GM12864 (cell line): ENCODE measurements at places on chromosomes 12 and 14.
A peak's percentile ranks its signal among the peaks of the same experiment; 100 is the strongest.

GRCh38 chr12:65787056-65787865, 37.0 kb upstream of the HMGA2 start:
- DNase-seq, result no peak

- no peak for DNase-seq
Measured at GRCh38 chr12:4589941-4590340, 27.9 kb downstream of the DYRK4 start.

DNA sequence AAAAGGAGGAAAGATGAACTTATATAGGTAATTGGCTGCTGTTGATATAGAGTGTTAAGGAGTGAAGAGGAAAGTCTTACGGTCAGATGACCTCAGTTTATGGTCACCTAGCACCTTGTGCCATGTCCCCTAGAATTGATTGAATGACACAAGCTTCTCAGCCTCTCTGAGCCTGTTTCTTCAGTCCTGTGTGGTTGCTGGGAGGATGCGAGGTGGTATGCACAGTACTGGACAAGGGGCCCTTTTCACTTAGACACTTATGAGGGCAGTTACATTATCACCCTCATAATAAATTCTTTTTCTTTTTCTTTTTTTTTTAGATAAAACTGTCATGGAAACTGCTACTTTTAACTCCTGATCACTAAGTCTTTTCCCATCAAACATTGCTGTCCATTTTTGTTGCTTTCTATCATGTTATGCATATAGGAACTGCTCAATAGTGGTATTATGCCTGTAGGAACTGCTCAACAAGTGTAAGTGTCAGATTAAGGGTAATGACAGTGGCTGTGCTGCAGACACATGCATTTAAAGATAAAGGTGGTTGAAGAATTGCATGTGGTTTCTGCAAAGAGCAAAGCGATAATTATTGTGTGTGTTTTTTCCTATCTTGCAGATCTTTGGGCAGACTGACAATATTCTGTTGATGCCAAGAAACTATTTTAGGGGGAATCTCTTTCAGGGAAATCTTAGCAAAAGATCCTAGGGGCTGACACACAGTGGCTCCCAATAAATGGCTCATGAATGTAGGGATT, 11.6 kb downstream of the ANO6 start:
- no peak for DNase-seq

DNA sequence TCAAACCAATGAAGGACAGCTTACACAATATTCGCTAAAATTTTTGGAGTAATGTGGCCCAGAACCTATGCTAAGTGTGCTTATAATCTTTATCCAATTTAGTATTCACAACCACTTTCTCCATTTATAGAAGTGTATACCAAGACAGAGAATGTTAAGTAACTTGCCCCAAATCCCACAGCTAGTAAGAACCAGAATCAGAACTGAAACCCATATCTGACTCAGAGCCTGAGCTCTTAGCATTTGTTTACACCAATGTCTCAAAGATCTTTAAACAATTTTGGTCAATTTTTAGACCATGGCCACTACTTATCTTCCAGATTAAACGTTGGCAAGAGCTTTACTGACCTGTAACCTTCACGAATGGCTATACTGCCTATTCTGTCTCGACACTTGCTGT, 53.0 kb downstream of the PAPLN start:
- DNase-seq, result peak; percentile 47

DNA sequence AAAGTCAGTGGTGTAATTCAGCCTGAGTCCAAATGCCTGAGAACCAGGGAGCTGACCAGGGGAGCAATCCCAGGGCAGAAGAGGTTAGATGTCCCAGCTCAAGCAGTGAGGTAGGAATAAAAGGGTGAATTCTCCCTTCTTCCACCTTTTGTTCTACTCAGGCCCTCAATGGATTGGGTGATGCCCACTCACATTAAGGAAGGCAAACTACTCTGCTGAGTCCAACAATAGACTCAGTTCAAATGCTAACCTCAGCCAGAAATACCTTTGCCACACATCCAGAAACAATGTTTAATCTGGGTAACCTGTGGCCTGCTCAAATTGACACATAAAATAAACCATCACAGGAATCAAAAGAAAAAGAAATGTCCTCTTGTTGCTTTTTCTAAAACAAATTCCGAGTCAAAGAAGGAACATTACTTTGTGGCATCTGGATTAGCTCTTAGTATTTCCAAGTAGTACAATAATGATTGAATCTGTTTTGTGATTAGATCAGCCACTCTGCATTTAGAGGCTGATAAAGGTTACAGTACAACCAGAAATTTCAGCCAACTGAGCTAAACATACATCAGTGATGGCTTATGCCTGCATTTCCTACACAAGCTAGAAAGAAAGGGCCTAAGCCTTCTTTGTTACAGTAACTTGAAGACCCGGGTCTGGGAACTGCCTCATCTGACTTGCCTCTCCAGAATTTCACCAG, 43.6 kb upstream of the TRIM9 start:
- no peak for DNase-seq

DNA sequence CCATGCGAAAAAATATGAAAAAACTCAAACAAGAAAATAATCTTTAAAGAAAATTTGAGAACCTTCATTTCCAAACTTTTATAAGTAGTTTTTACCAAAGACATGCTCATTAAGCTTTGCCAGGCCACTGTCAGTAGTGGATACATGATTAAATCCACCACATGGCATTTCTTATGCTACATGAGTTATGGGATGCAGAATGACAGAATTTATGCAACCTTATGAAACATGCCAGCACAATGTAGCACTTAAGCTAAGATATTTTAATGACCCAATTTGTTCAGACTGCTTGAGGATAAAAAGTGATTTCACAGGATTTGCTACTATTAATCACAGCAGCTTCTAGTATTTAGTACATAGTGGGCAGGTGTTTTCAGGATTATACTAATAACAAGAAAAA, 123.3 kb downstream of the ATP23 start:
- no peak for DNase-seq

DNA sequence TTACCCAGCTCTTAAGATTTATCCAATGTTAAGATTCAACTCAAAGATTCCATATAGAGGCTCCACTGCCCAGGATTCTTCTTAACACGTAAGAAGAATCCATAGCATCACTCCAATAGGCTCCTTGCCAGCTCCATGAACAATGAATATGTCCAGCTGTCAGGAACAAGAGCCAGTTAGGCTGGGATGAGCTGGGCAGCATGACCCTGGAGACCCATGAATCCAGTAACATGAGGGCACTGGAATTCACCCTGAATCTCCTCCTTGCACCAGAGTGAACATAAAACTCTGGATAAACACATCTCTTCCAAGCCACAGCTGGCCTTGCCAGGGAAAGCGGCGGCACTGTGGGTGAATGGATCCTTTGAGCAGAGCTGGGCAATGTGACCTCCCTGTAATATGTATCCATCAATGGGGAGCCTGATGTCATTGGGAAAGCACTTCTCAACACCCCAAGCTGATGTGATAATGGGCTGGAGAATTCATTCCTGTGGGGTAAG, 24.4 kb upstream of the TC2N start:
- no peak for DNase-seq

DNA sequence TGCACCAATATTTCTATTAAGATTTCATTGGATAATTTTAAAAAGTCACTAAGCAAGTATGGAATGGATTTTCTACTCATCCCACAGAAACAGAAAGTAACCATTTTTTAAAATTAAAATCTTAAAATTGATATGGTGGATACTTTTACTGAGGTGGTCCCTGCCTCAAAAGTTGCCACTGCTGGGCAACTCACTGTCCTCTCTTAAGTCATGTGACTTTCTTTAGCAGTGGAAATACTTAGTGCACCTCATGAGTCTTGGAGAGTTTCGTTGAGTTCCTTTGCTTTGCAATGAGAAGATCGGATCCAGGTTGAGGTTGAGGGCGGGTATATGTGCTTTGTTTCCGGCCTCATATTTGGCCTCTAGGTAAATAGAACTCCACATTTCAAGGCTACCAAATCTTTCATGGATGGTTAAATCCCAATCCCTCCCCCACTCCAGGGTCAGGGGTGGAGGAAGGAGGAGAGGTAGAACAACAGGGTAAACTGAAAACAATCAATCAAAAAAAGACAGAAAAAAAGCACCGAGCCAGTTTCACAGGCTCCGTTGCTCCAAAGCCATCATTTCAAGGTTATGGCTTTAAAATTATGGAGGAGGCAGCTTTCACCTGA, 39.5 kb upstream of the DUSP6 start:
- no peak for DNase-seq

- no peak for DNase-seq
Measured at GRCh38 chr14:52988139-52988538, 37.3 kb upstream of the FERMT2 start.

DNA sequence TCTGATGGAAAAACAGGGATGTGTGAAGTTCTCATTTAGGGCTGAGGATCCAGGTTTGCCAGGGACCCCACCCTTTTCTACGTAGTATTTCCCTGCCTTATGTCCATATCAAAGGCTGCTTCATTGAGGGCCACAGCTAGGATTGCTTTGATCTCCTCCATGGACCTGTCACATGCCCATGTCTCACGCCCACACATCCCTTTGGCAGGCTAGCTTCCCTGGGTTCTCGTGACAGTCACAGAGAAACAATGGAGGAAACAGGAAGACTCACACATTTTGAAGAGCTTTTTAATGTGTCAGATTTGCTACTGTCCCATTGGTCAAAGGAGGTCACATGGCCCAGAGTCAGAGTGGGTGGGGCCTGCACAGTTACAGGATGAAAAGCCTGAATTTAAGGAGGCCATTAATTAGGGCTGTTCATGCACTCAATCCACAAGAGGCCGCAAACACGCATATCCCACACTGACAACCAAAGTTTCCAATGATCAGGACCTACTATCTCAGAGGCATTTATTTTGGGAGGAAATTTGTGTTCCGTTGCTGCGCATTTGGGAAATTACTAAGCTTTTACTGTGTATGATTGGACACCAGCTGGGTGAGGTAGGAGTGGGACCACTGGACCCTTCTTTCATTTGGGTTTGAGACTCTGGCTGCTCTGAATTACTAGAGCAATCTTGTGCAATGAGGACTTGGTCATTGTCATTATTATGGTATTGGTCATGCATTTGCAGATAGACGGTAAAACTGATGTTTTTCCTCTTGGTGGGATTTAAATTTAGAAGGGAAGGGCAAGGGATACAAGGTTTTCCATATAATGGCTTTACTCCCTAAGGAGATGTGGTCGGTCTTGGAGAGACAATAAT, 266.2 kb downstream of the KTN1 start:
- no peak for DNase-seq

DNA sequence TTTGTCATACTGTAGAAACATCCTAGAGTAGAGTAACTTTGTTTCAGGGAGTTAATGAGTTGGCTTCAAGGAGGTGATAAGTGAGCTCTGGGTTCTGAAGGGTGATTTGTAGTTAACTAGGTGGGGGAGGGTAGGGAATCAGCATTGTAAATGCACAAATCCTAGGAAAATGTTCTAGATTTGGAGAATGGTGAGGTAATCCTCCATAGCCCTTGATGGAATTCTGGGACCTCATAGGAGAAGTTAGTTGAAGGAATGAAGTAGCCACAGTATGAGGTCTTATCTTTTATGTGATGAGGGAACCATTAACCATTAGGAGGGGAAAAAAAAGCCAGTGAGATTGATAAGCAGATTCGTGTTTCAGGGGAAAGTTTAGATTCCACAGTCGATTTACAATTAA, 8.0 kb downstream of the CNOT2 start:
- no peak for DNase-seq

- no peak for DNase-seq
Measured at GRCh38 chr12:80041071-80041470, 58.3 kb upstream of the OTOGL start.

GRCh38 chr12:25585021-25585523, 32.0 kb upstream of the LMNTD1 start:
- DNase-seq, result no peak

- no peak for DNase-seq
Measured at GRCh38 chr12:62751810-62752155, 183.2 kb downstream of the PPM1H start.

- DNase-seq, result no peak
Measured at GRCh38 chr12:46473634-46474329, 101.2 kb upstream of the SLC38A2 start.
